ENCODE measurements at places on chromosomes 5 and 9. TPM values are rescaled to one million over a fixed set of nuclear protein-coding genes. Genes with fewer than 3 reads are reported as not detected.

- DNase-seq: no peak
Observed at GRCh38 chr5:82785882-82786509, 291.2 kb downstream of the TMEM167A start.

The AHRR gene
- 9.1 TPM for total RNA-seq

The SLC34A1 gene
- total RNA-seq: not detected

GRCh38 chr5:98564836-98565235 lies 208.6 kb upstream of the RGMB start:
- no peak for DNase-seq

The FYB1 gene
- total RNA-seq: 6.7 TPM

All from uterus (tissue), 4 donors.